ENCODE measurements at places on chromosomes 12 and 14.

GRCh38 chr14:95564060-95564459 is 29.2 kb downstream of the GLRX5 start:
- DNase-seq = no peak

DNA sequence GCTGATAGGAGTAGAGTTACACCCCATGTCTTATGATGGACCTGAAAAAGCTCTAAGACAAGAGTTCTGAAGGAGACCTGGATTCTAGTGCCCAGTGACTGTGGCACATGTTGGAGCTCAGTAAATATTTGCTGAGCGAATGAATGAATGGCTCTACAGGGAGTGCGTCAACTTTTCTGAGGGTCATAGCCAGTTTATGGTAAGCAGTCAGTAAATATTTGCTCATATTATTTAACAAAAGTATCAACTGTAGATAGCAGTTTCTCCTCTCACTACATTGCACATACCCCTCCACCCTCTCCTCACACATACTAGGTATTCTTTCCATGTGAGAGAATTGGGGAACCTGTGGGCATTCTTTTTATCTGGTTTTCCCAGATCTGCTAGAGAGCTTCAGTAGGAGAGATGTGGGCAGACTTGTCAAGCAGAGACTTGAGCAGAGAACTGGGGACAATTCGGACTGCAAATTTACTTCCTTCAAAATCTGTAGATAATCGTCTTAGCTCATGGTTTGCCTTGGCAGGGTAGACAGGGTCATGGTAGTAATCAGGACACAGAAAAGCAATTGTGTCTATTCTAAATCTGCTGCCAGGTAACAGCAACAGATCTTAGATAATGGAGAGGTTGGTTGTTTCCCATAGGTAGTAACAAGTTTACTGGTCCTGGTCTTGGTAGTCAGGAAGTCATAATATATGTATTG is 5.7 kb downstream of the SLC4A8 start:
- DNase-seq = no peak

DNA sequence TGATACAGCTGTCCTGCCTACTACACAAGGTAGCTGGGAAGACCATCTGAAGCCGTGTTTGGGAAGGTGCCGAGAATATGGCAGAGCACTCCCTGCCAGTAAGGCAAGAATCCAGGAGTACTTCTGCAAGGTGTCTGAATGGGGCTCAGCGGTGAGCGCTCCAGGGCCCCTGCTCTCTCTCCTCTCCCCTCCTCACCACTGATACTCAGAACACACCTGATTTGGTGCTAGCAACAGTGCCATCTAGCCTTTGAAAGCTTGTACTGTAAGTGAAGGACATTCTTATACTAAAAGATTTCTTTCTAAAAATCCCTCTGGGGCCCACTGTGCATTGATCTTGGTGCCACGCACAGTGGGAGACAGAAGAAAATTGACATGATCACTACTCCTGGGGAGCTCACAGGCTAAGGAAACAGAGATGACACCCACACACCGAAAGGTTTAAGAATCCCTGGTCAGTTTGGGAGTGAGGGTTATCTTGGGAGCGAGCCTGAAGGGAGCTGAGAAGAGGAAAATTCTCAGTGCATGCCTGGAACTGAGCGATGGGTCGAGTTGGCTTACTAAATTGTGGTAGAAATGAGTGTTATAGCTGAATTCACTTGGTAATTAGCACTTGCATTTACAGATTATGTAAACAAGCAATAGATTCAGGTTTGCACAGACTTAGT is 216.9 kb downstream of the NTF3 start:
- no peak for DNase-seq

DNA sequence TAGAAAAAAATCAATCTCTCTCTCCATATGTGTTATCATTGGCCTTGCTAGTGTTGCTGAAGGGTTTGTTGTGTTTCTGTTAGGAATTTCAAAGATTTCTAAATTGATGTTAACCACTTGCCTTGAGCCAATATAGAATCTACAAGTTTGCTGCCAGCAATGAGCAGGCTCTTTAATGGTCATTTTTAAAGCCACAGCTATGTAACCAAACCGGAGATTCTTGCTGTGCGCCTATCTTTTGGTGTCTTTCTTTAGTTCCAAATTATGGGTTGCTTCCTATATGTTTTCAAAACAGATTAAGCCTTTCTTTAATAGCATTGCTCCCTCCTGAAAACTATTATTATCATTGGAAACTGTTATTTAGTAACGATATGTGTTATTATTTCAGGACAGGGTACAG is 545.7 kb downstream of the DIO2 start:
- no peak for DNase-seq

DNA sequence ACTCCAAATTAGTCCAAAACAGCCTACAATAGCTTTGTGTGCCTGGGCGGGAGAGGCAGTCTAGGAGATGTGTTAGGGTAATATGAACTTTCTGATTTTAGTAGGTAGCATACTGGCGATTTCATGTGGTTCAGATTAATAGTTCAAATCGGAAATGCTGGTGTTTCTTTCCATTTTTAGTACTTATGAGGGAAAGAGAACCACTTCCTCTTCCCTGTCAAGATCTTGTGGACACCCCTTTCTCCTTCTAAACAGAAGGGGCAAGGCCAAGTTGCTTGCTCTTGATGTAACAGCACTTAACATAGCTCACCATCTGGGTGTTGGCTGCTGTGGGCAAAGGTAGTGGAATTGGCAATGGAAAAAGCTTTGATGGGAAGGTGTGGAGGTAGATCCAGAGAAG is 32.2 kb upstream of the IGF1 start:
- no peak for DNase-seq

DNA sequence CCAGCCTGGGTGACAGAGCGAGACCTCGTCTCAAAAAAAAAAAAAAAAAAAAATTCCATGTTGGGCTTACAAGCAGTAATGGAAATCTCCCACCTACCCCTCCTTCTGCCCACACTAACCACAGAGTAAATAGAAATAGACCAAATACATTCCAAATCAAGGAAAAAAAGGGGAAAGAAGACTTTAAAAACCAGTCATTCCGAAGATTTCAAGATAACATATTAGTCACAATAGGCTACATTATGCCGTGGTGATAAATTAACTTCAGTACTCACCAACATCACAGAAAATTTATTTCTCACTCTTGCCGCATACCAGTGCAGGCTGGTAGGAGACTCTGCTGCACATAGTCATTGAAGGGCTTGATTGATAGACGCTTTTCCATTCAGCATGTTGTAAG is 15.5 kb upstream of the ETV6 start:
- no peak for DNase-seq

GRCh38 chr14:103141117-103141796 is 18.0 kb downstream of the TNFAIP2 start:
- DNase-seq = peak; percentile 58

DNA sequence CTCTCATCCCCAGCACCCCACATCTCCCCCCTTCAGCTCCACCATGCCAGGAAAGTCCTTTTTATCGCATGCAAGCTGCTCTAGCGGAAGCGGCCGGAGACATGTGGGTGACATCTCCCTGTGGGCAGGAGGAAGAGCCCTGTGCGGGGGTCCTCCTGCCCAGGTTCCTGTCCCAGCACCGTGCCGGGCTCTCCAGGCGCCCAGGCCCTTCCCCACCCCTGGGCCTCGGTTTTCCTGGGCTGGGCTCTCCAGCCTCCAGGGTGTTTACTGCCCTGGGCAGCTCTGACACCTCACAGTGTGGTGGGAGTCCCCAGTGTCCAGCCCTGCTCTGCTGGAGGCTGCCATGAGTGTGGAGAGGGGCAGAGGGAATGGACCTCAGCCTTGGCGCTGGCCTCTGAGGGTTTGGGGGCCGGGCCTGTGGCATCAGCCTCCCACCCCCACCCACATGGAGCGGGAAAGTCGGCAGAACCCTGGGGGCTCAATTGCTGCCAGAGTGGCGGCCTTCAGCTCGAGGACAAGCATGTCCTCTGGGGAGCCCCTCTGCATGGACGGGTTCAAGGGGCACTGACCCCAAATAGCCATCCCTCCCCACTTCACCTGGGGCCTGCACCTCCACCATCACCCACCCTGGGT is 16.9 kb downstream of the ASPG start:
- no peak for DNase-seq

DNA sequence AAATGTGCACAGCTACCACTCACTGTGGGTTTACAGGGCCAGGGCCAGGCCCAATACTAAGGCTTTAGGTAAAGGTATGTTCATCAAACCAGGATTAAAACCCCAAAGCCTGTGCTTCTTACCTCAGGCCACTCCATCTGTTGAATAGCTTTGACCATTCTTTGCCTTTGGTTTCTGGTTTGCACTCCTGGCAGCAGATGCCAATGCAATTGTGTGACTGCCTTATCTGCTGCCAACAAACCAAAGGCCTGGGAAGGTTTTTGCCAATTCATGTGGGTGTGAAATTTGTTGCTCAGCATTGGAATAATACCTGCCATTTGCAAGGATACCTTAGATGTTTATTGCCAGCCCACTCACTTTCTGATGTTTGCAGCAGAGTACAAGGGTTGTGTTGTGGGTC is 221.6 kb downstream of the C12orf75 start:
- no peak for DNase-seq

GRCh38 chr14:34692898-34693227 is 21.5 kb downstream of the CFL2 start:
- DNase-seq = no peak

DNA sequence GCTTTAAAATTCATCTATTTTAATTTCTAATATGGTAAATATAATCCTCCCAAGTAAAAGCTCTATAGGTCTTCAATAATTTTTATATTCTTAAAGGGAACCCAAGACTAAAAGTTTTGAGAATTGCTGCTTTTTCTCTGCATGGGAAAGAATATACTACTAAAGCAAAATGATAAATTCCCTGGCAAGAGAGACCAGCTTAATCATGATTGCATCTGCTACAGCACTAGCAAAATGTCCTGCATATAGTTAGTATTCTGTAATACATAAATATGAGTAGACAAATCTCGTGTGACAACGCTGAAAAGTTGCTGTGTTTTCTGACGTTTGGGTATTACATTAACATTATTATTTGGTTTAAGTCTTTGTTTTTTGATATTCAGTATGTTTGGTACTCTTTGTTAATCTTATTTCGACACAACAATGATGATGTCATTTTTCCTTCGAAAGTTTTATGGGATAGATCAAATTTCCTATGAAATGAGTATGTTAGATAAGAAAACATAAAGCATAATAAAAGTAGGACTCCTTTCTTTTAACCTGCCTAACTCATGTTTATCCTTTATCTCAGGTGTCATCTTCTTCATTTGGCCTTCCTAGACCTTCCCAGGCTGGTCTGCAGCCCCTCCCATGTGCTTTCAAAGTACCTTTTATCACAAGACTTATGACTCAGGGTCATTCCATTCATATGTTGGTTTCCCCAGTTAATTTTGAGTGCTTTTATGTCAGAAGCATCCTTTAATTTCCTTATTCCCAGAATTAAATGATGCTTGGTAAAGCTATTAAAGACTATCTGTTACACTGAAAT is 321.9 kb downstream of the RAD51B start:
- DNase-seq = no peak

DNA sequence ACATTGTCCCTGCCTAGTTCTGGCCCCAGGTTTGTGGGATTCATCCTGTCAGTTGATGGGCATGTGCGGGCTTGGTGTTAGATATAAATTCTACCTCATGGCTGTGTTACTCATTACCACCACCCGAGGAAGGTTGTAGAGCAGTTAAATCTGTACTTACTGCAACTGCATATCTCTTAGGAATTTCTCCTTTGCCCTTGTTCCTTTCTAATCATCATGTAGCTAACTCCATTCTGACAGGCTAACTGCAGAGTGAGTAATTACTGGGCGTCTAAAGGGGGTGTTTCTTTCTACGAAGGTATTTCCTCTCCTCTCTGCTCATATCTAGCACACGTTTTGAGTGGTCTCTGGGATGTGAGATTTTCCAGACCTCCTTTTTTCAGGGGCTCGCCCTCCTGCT is 1076.7 kb downstream of the TMTC2 start:
- no peak for DNase-seq

DNA sequence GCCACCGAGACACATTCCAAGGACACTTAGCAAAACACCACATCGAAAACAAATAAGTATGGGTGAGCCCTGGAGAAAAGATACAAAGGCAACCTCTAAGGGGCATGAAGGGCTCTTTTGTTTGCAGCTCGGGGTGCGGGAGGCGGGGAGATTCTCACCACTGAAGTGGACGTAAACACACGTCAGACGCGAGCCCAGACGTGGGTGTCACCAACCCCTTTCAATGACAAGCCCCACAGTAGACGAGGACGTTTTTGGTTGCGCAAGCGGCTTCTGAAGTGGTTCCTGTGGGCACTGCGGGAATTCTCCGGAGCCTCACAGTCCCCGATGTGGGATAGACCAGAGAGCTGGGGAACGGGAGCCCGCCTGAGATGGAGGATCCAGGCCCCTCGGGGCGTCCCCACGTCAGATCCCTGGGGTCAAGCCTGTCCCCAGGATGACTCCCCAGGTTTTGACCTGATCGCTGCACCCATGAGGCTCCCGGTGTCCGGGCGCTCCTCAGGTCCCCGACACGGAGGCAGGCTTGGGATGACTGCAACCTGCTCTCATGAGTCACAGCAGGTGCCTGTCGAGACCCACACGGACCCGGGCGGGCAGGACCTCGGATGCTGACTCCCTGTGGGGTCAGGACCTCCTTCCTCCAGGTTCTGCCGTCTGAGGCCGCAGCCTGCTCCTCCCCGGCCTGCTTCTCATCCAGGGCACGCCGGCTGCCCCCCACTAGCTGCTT is 20.3 kb upstream of the ADGRD1 start:
- DNase-seq = no peak

GRCh38 chr14:91238661-91239060 is 5.8 kb downstream of the GPR68 start:
- DNase-seq = no peak

DNA sequence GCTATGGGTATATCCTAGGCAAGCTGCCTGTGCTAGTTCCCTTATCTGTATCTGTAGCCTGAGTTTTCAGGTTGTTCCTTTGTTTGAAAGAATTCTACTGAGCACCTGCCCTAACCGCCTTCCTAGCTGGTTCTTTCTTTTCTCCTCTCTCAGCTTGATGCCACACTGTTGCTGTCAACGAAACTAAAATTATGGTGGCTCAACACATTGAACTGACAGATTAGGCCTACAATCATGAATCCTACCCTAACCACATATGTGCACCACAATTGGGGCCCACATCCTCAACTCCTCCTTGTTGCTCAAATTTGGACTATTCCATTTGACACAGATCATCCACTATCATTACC is 36.2 kb upstream of the RESF1 start:
- DNase-seq = no peak

GRCh38 chr14:57355081-57355800 is 35.1 kb upstream of the NAA30 start:
- no peak for DNase-seq

- no peak for DNase-seq
These were observed 55.2 kb downstream of the CCDC60 start for GRCh38 chr12:119389687-119390086.
